ENCODE measurements at places on chromosomes 1 and 21. TPM values are rescaled to one million over a fixed set of nuclear protein-coding genes. Genes with fewer than 3 reads are reported as not detected.
A peak's percentile ranks its signal among the peaks of the same experiment; 100 is the strongest.

DNA sequence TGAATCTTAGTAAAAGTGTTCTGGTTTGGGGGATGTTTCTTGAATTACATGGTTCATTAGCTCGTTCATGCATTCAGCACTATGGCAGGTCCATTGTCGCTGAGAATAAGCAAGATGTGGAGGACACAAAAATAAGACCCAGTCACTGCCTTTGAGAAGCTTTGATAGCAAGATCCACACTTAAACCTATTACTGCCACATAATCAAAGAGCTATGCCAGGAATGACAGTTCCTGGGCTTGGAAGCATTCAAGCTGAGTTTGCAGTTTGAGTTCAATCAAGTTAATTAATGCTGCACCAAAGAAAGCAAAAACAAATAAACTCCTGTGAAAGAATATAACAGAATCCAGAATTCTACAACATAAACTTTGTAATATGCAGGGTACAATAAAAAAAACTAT lies 131.8 kb downstream of the MIS18A start:
- no peak overlapping the region for H3K27ac ChIP-seq
- no peak overlapping the region for H3K4me3 ChIP-seq
- no peak for DNase-seq
- no peaks in the 10 kb centered on the region for H3K36me3 ChIP-seq

DNA sequence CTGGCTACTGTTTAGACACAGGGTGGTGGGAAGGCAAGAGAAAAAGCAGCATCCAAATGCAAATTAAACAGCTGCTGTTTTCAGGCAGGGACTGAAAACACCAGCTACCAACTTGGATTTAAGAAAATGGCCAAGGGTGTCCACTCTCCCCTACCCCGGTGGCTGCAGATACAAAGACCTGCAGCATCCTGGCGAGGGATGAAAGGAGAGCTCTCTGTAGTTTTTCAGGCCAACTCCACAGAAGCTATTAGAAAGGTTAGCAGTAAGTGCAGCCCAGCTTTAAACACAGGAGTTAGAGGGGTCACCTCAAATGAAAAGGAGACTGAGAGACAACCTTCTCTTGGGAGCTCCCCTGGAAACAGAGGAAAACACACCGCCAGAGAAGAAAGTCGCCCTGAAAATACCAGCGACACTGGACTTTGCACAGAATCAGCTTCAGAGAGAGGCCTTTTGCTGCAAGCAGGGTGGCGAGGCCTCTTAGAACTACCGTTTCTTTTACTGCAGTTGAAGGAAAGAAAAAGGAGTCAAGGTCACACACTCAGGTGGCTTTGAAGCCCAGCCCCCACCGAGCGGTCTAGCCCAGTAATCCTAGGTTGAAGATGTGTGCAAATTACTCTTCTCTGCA lies 74.4 kb upstream of the TIAM1 start:
- DNase-seq: no peak
- peaks cover 4% of the 10 kb centered on the region for H3K36me3 ChIP-seq
- no peaks in the 10 kb centered on the region for H3K27me3 ChIP-seq
- no peak overlapping the region for H3K4me3 ChIP-seq
- no peak overlapping the region for H3K27ac ChIP-seq

DNA sequence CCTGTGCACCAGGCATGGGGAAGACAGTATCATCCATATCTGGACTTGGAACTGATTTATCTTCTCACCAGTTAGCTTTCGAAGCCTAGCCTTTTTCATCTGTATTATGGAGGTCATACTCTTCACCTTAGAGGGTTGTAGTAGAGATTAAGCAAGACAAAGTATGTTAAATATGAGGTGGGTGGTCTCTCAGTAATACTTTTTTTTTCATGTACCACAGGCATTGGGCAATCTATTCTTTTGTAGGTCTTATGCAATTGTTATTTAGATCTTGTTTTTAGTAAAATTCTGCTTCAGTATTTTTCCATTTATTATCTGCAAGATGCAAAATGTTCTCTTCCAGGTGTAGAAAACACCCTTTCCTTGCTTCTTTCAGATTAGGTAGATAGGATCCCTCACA lies 35.2 kb upstream of the OR2B11 start:
- H3K36me3 ChIP-seq: no peaks in the 10 kb centered on the region
- no peak for DNase-seq
- H3K27ac ChIP-seq: no peak overlapping the region
- H3K27me3 ChIP-seq: no peaks in the 10 kb centered on the region

- no peak overlapping the region for H3K27ac ChIP-seq
- H3K4me3 ChIP-seq: no peak overlapping the region
- no peak for DNase-seq
- no peaks in the 10 kb centered on the region for H3K27me3 ChIP-seq
- H3K4me1 ChIP-seq: no peaks in the 10 kb centered on the region
- no peaks in the 10 kb centered on the region for H3K36me3 ChIP-seq
Measured at GRCh38 chr1:64410217-64410616, 59.7 kb upstream of the CACHD1 start.

The CNKSR1 gene
- total RNA-seq: 52.1 TPM

The ZMYND12 gene
- 2.0 TPM for total RNA-seq

The FMO1 gene
- not detected for total RNA-seq

DNA sequence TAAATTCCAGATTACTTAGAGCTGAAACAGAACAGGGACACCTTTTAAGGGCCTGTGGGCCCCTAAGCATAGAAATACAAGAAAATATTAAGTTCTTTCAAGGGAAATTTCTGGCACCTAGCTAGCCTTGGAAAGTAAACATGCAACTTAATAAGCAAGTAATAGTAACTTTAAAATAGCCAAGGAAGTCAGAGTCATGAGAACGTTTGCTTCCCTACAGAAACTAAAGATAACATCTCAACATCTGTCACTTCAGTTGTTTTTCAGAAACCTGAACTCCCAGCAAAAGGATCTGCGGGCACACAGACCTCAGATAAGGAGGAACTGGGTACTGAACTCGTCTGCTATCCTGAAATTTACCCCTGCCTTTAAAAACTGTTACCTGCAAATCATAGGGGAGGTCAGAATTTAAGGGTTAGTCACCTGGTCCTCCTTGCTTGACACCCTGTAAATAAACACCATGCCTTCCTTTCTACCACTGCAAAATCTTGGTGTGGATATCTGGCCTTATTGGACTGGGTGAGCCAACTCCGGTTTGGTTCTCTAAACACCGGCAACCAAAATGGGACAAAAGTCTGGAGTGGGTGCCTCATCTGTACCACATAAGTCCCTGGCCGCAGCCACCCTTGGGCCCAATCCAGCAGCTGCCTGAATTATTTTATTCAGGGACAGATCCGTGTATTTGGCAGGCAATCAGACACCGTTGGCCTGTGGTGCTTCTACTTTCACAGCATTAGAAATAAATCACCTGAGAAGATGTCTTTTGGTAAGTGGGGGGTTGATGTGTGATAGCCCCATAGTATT lies 27.9 kb downstream of the NRDC start:
- H3K27me3 ChIP-seq: no peaks in the 10 kb centered on the region
- no peak for DNase-seq
- H3K4me1 ChIP-seq: peaks cover 10% of the 10 kb centered on the region
- peak overlapping the region; percentile 29 for H3K27ac ChIP-seq
- no peak overlapping the region for H3K4me3 ChIP-seq

The MRTO4 gene
- 27.8 TPM for total RNA-seq

The PLA2G4A gene
- total RNA-seq: 1.00 TPM

The TMEM200B gene
- 13.3 TPM for total RNA-seq

GRCh38 chr1:50349242-50349565 lies 74.0 kb downstream of the DMRTA2 start:
- H3K4me1 ChIP-seq: no peaks in the 10 kb centered on the region
- no peak overlapping the region for H3K4me3 ChIP-seq
- H3K27me3 ChIP-seq: peaks cover 42% of the 10 kb centered on the region
- H3K36me3 ChIP-seq: no peaks in the 10 kb centered on the region
- no peak for DNase-seq
- no peak overlapping the region for H3K27ac ChIP-seq

DNA sequence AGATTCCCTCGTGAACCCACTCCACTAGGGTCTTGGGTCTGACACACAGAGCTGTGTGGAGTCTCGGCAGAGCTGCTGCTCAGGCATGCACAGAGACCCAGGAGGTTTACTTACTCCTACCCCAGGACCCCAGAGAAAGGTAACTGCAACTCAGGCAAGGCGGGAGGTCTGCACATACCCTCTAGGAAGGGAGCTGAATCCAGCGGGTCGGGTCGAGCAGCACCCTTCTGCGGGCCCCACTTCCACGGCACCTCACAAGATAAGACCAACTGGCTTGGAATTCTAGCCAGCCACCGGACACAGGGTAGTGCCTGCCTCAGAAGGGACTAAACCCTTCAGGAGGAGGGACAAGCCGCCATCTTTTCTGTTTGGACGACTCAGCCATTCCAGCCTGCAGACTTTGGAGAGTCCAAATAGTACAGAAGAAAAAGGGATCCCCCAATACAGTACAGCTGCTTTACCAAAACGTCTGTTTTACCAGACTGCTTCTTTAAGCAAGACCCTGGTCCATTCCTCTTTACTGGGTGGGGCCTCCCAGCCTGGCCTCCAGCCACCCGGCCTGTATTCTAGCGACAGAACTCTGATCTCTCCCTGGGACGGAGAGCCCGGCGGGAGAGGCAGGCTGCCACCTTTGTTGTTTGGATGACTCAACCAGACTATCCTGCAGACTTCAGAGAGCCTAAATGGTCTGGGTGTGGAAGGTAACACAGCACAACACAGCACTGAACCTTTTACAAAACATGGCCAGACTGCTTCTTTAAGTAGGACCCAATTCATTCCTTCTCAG lies 554.6 kb upstream of the BEND5 start:
- no peaks in the 10 kb centered on the region for H3K36me3 ChIP-seq
- no peak for DNase-seq
- H3K4me1 ChIP-seq: no peaks in the 10 kb centered on the region
- no peaks in the 10 kb centered on the region for H3K27me3 ChIP-seq
- H3K27ac ChIP-seq: no peak overlapping the region

The TFF3 gene
- 40.1 TPM for total RNA-seq

- H3K4me1 ChIP-seq: no peaks in the 10 kb centered on the region
- H3K36me3 ChIP-seq: no peaks in the 10 kb centered on the region
- no peak overlapping the region for H3K27ac ChIP-seq
- H3K27me3 ChIP-seq: peaks cover 21% of the 10 kb centered on the region
- no peak overlapping the region for H3K4me3 ChIP-seq
Measured at GRCh38 chr1:223860051-223860622, 14.4 kb upstream of the TP53BP2 start.

The SHE gene
- total RNA-seq: not detected

Data from progenitor cell of endocrine pancreas (in vitro differentiated cells).